Mesangial cell (primary cell): ENCODE measurements at places on chromosomes 16 and 17. TPM values are rescaled to one million over a fixed set of nuclear protein-coding genes. Genes with fewer than 3 reads are reported as not detected.

GGT6 gene
- total RNA-seq: not detected in 2 replicates

KCNH6 gene
- not detected in 2 replicates for total RNA-seq

ABCA6 gene
- 0.13 TPM in 1 of 2 replicates, not detected in the other for total RNA-seq

MARVELD3 gene
- 0.63 TPM in 1 of 2 replicates, not detected in the other for total RNA-seq

SNAI3 gene
- total RNA-seq: 0.25 TPM in 1 of 2 replicates, not detected in the other

MPV17L gene
- total RNA-seq: 2.6 and 3.3 TPM in 2 replicates

SLC5A2 gene
- total RNA-seq: 0.63 TPM in 1 of 2 replicates, not detected in the other

MAZ gene
- 482 and 486 TPM in 2 replicates for total RNA-seq

CCL15 gene
- not detected in 2 replicates for total RNA-seq

ZNF276 gene
- 11.7 and 24.8 TPM in 2 replicates for total RNA-seq

TNP2 gene
- not detected in 2 replicates for total RNA-seq

SDK2 gene
- 0.33 and 0.51 TPM in 2 replicates for total RNA-seq

ABCC12 gene
- not detected in 2 replicates for total RNA-seq

PRSS33 gene
- not detected in 2 replicates for total RNA-seq

TUBB3 gene
- total RNA-seq: 488 and 691 TPM in 2 replicates

SLC35G6 gene
- not detected in 2 replicates for total RNA-seq

CDK3 gene
- 2.4 and 2.9 TPM in 2 replicates for total RNA-seq

CDR2L gene
- total RNA-seq: 40.6 and 49.3 TPM in 2 replicates

SLFN14 gene
- total RNA-seq: not detected in 2 replicates

ASIC2 gene
- total RNA-seq: 1.1 and 1.4 TPM in 2 replicates

PIRT gene
- total RNA-seq: not detected in 2 replicates

AIPL1 gene
- not detected in 2 replicates for total RNA-seq

FGF11 gene
- 0.49 and 2.2 TPM in 2 replicates for total RNA-seq

ENPP7 gene
- not detected in 2 replicates for total RNA-seq

TSR3 gene
- total RNA-seq: 68.2 and 103 TPM in 2 replicates

TTYH2 gene
- 1.8 and 4.1 TPM in 2 replicates for total RNA-seq

CTRB1 gene
- not detected in 2 replicates for total RNA-seq

ZSCAN10 gene
- total RNA-seq: not detected in 2 replicates

CSF3 gene
- not detected in 2 replicates for total RNA-seq

KRT31 gene
- total RNA-seq: 0.13 TPM in 1 of 2 replicates, not detected in the other
